Activated B cell treated with CpG ODN at 0.5 μM for 24 hours (primary cell): ENCODE measurements at places on chromosomes 1 and 21.

DNA sequence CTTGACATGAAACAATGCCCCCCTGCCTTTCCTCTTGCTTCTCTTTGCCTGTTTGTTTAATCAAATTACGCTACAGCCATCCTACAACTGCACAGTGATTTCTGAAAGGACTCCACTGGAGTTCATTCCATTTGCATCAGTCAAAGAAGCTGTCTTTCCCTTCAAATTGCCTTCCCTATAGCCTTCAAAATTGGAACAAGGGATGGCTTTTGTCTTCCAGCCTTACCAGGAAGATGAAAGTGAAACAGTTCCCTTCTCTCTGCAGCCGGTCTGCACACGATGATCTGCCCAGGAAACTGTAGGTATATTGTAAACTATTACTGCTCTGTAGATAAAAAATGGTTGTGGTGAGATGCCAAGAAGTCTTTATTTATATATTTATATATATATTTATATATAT, 65.6 kb upstream of the ETS2 start:
- no peak for DNase-seq

GRCh38 chr1:58883888-58884482, 100.1 kb upstream of the JUN start:
- DNase-seq: no peak

DNA sequence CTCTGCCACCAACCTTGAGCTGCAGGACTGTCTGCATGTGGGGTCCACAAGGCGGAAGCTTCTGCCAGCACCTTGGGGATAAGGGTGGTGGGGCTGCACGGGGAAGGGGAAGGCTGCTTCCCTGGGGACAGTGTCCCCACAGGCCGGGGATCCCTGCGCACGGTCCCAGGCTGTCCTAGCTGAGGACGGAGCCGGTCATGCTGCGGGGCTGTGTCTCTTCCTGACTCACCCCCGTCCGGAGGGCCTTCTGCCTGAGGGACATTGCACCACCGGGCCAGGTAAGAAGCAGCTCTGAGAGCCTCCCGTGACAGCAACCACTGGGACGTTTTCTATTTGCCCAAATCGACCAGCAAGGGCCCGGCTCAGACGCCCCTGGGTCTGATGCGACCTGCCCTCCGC, 29.9 kb downstream of the KRTAP10-1 start:
- no peak for DNase-seq

DNA sequence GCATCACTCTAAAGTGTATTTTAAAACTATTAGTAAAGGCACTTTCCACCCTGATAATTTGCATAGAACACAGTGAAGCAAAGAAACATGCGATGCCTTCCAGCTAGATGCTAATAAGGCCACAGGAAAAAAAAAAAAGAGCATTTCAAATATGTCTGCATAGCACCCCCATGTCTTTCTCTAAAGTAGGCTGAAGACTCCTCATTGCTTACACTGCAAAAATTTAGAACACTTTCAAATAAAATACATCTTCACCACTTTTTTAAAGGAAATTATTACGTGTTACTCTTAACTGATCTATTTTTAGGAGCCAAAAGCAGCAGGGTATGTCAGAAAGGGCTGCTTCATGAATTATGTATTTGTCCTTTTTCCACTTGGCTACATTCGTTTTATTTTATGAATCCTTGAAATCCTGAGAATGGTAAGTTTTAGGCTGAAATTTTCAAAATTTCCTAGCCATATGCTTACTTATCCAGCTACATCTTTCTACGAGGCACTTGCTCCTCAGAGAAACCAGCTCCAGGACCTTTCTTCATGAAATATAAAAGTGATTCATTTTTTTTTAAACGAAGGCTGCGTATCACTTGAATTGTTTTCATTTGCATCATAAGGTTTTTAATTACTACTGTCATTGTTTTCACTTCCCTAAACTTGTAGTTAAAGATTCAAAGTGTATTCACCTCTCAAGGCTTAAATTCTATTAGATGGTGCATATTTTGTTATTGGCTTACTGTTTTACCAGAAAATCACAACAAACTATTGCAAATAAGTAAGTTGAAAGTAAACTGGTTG, 513.0 kb downstream of the PTPRC start:
- no peak for DNase-seq

DNA sequence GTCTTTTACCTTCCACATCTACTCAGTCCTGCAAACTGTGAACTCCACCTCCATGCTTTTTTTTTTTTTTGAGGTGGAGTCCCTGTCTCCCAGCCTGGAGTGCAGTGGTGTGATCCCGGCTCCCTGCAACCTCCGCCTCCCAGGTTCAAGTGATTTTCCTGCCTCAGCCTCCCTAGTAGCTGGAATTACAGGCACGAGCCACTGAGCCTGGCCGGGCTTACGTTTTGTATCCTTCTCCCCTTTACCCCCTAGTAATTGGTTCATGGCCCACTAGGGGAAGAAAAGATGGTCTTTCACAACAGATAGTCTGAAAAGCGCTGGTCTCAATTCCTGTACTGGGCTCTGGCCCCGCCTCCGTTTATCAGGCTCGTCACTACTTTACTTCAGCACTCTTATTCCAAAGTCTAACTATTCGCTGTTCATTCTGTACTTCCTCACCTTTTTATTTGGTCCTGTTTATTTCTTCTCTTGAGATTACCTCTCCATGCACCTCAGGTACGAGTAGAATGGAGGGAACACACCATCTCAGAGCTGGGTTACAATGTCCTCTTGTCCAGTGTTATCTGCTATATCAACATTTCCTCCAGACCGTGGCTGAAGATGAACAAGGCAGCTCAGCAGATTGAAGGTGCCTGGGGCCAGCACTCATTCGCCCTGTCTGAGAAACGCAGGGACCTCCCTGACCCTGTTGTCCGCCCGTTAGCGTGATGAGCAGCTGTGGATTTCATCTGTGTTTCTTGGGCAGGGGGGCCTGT, 16.2 kb downstream of the CNST start:
- no peak for DNase-seq

DNA sequence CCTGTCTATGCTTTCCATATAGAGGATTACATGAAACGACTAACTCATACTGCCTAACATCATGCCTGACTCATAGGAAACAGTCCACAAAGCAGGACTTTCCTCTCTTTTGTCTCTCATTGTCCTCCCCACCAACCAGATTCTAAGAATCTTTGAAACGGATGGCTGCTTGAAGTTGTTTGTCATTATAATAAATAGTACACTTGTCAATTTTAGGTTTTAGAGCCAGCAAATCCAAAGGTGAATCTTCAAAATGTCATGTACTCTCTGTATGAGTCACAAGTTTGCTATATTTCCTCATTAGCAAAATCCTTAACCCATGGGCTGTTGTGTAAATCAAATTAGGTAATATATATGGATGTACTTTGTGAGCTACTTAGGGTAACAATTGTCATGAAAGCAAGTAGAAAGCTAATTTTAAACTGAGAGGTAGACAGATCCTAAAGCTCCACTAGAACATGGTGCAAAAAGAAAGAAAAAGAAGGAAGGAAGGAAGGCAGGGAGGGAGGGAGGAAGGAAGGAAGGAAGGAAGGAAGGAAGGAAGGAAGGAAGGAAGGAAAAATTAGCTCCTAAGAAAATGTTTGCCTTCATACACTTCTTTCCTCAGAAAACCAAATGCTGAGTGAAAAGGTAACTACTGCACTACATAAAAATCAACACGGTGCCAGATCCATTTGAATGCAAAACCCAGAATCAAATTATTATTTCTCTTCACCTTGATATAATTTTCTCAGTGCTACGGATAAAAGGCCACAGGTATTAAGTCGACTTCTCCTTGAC, 129.5 kb upstream of the PRMT6 start:
- no peak for DNase-seq

GRCh38 chr1:67019600-67020136, 34.3 kb downstream of the SLC35D1 start:
- DNase-seq: no peak

DNA sequence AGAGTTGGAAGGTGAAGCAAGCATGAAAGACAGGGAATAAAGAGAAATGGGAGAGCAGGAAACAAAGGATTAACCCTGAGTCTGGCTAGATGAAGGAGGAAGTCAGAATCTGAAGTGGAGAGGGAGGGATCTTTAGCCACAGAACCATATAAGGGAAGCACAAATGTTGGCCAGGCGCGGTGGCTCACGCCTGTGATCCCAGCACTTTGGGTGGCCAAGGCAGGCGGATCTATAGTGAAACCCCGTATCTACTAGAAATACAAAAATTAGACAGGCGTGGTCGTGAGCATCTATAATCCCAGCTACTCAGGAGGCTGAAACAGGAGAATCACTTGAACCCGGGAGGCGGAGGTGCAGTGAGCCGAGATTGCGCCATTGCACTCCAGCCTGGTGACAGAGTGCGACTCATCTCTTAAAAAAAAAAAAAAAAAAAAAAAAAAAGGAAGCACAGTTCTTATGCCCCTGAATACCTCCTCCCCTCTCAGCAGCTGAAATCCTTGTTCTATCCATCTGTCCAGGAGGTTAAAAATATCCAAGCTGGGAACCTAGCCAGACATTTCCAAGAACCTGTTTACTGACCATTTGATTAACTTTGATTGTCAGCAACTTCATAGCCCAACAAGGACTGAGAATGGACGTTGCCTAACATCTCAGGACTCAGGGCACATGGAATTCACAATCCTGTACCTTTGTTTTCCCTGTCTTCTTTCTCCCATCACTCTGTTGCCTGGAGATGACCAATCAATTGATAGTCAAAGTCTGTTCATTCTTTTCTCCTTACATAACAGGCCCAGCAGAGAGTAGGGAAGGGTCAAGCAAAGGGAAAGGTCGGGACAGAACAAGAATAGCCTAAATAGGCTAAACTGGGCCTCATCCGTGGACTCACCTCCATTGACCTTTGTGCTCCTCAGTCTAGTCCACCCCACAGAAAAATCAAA, 10.6 kb downstream of the TXNIP start:
- no peak for DNase-seq

- DNase-seq: no peak
These were observed 104.0 kb upstream of the RUNX3 start for GRCh38 chr1:25033828-25034705.

GRCh38 chr1:209849388-209849787, 21.6 kb downstream of the UTP25 start:
- DNase-seq: no peak
